ENCODE measurements at places on chromosomes 5 and 9. TPM values are rescaled to one million over a fixed set of nuclear protein-coding genes. Genes with fewer than 3 reads are reported as not detected.

- H3K27ac ChIP-seq, result no peak overlapping the region
- no peaks in the 10 kb centered on the region for H3K36me3 ChIP-seq
- no peak overlapping the region for H3K4me3 ChIP-seq
- no peak for DNase-seq
- H3K27me3 ChIP-seq, result no peaks in the 10 kb centered on the region
These were observed 96.8 kb upstream of the SLC24A2 start for GRCh38 chr9:19885608-19886007.

DNA sequence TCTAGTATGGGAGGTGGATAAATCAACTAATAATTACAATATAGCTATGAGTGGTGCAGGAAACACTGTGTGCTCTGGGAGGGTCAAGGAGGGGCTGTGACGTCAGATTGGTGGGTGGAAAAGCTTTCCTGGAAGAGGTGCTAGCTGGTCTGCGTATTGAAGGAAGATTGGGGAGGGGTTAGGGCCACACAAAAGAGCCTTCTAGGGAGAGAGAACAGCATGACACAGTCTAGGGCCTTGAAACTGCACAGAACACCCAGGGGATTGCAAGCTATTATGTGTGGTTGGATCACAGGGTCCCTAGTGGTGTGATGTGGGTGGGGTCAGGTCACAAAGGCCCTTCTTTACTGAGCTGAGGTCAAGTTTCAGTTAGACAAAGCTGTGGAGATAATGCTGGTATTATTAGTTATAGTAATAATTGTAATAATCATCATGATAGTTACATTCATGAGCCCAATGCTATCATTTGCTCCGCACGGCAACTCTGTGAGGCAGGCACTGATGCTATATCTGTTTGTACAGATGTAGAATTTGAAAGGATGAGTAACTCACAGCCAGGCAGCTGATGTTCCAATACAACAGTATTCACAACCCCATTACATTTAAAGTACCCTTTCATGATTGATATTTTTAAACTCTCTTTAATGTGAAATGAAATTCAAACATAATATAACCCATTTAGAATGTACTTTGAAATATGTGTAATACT, 197.4 kb upstream of the IL12B start:
- H3K4me1 ChIP-seq, result no peaks in the 10 kb centered on the region
- H3K27me3 ChIP-seq, result no peaks in the 10 kb centered on the region
- H3K27ac ChIP-seq, result no peak overlapping the region
- no peaks in the 10 kb centered on the region for H3K36me3 ChIP-seq
- H3K4me3 ChIP-seq, result no peak overlapping the region

GRCh38 chr5:72302171-72302570, 17.9 kb downstream of the MRPS27 start:
- no peak overlapping the region for H3K4me3 ChIP-seq
- H3K27ac ChIP-seq, result peak overlapping the region; percentile 62
- peaks cover 38% of the 10 kb centered on the region for H3K36me3 ChIP-seq
- DNase-seq, result no peak

GRCh38 chr9:123465304-123465703, 109.3 kb downstream of the CRB2 start:
- no peak overlapping the region for H3K4me3 ChIP-seq
- no peak for DNase-seq
- H3K27me3 ChIP-seq, result no peaks in the 10 kb centered on the region
- peaks cover 3% of the 10 kb centered on the region for H3K36me3 ChIP-seq
- H3K4me1 ChIP-seq, result peaks cover 13% of the 10 kb centered on the region

- H3K27ac ChIP-seq, result peak within 1 kb of the TSS; percentile 75
- no peaks in the 10 kb centered on the region for H3K36me3 ChIP-seq
- H3K4me3 ChIP-seq, result peak within 1 kb of the TSS; percentile 88
- peaks cover 45% of the 10 kb centered on the region for H3K27me3 ChIP-seq
- peak; percentile 93 for DNase-seq
- peaks cover 40% of the 10 kb centered on the region for H3K4me1 ChIP-seq
These were observed at the start of gene ROR2 for GRCh38 chr9:91949946-91950664. ROR2 (minus strand) TSS chr9:91950228.

Gene EFNA5
- 65.0 TPM for total RNA-seq

Gene SPINK13
- not detected for total RNA-seq

All from type B pancreatic cell (in vitro differentiated cells).